Retinal pigment epithelial cell (primary cell): ENCODE measurements at places on chromosomes 13 and 19.

- DNase-seq = no peak
These were observed 16.5 kb downstream of the LSM4 start for GRCh38 chr19:18306209-18306887.

GRCh38 chr13:65445340-65445739 lies 1784.8 kb downstream of the PCDH9 start:
- no peak for DNase-seq

- no peak for DNase-seq
These were observed 33.6 kb upstream of the FFAR2 start for GRCh38 chr19:35414442-35414841.

DNA sequence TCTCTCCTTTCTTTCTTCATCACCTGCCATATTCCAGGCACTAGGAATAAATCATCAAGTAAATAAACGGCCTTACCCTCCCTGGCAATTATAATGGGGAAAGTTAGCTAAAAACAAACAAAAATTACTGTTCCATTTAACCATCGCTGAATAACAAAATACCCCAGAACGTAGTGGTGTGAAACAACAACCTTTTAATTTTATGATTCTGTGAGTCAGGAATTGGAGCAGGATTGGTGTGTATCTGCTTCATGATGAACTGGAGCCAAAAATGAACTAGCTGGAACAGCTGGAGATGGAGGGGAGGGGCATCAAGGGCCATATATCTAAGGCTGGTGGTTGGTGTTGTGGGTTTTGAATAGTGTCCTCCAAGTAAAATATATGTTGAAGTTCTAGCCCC lies 3.7 kb upstream of the CADM4 start:
- no peak for DNase-seq

- DNase-seq = no peak
These were observed 13.4 kb upstream of the CASP14 start for GRCh38 chr19:15035795-15036311.
